ENCODE measurements at places on chromosomes 1 and 21.
A peak's percentile ranks its signal among the peaks of the same experiment; 100 is the strongest.

GRCh38 chr1:101250656-101251272 lies 13.9 kb downstream of the S1PR1 start:
- H3K27ac ChIP-seq = no peak overlapping the region
- no peak for DNase-seq
- H3K27me3 ChIP-seq = no peaks in the 10 kb centered on the region
- H3K36me3 ChIP-seq = no peaks in the 10 kb centered on the region

DNA sequence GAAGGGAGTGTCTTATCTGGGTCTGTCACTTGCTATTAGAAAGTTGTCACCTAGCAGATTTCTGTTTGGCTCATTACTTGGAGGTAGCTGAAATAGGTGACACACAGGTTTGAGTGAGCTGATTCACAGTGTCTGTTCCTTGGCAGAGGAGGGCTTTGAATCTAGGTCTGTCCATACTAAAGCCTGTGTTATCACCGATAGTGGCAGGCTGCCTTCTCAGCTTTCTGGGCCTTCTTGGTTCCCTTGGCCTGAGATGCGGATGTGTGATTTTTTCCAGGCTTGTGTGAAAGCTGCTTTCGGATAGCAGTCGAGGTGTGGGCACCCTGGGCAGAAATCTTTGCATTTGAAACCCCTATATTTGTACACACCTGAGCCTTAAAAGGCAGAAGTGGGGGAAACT lies 73.9 kb downstream of the ACTL8 start:
- no peak for DNase-seq
- no peak overlapping the region for H3K27ac ChIP-seq
- no peaks in the 10 kb centered on the region for H3K4me1 ChIP-seq
- H3K4me3 ChIP-seq = no peak overlapping the region

GRCh38 chr1:60059468-60059867 lies 14.1 kb downstream of the C1orf87 start:
- no peaks in the 10 kb centered on the region for H3K36me3 ChIP-seq
- no peaks in the 10 kb centered on the region for H3K4me1 ChIP-seq
- no peak overlapping the region for H3K27ac ChIP-seq
- no peak overlapping the region for H3K4me3 ChIP-seq
- DNase-seq = no peak
- no peaks in the 10 kb centered on the region for H3K27me3 ChIP-seq

DNA sequence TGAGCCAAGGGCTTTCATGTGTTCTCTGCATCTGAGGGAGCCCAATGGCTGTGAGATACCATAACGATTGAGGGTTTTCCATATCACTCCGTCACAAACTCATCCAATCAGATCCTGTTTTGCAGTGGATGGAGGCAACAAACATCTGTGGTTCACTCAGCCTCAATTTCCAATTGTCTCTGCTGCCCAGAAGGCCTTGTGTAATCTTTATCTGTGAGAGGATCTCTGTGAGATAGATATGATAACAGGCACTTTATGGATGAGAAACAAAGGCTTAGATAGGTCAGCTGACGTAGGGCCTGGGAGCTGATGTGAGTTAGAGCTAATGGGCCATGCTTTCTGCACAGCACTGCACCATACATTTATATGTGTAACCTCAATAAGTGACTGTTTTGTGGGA lies 3.3 kb upstream of the MTARC1 start:
- DNase-seq = no peak
- H3K36me3 ChIP-seq = no peaks in the 10 kb centered on the region
- no peaks in the 10 kb centered on the region for H3K27me3 ChIP-seq
- H3K27ac ChIP-seq = no peak overlapping the region
- no peak overlapping the region for H3K4me3 ChIP-seq

- no peaks in the 10 kb centered on the region for H3K4me1 ChIP-seq
- H3K36me3 ChIP-seq = no peaks in the 10 kb centered on the region
- no peak for DNase-seq
- no peaks in the 10 kb centered on the region for H3K27me3 ChIP-seq
Measured at GRCh38 chr1:21564521-21565095, 55.4 kb downstream of the ALPL start.

DNA sequence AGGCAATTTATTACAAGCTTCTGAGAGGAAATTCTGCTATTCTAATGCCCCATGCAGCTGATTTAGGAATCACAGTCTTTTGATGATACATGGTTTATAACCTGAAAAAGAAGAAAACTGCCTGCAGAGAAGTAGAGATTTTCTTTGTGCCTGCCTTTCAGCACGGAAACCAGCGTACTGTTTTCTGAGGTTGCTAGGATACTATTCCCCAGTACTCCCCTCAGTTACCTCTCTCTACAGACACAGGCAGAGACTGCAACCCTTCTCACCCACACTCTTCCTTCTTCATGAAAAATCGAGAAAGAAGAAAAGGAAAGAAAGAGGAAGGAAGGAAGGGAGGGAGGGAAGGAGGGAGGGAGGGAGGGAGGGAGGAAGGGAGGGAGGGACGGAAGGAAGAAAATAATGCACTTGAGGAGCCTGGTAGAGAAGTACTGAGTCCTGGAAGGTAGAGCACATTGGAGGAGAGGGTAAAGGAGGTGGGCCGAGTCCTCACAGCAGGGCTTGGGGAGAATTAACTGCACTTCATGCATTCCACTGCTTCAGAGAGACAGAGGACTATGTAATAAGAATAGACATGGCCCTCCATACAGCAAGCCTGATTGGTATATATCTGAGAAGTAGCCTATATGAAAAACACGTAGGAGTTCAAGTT lies 21.9 kb downstream of the RGS2 start:
- peaks cover 34% of the 10 kb centered on the region for H3K4me1 ChIP-seq
- no peak for DNase-seq
- no peaks in the 10 kb centered on the region for H3K27me3 ChIP-seq
- H3K36me3 ChIP-seq = no peaks in the 10 kb centered on the region
- H3K27ac ChIP-seq = no peak overlapping the region

DNA sequence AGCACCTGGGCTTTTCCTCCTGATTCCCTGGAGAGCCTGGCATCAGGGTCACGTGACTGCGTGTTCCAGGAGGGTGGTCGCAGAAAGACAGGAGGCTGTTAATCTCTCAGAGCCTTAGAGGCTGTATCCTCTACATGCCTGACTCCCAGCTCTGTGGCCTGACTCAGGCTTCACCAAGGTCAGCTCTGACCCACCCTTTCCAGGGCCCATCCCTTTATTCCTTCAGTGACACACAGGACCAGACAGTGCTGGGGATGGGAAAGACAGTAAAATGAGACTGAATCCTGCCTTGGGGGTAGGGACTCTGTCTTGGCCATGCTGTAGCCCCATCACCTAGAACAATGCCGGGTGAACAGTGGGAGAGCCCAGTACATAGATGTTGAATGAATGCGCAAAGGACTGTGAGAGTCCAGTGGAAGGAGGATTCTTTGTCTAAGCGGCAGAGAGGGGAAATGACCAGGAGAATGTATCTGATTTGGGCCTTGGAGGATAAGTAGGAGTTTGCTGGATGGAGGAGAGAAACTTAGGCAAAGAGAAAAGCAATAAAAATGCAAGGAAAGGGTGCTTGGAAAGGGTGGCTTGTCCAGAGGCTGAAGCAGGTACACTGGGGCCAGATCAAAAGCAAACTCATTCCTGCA lies 33.0 kb downstream of the EPHX1 start:
- no peak for DNase-seq
- no peak overlapping the region for H3K27ac ChIP-seq
- no peak overlapping the region for H3K4me3 ChIP-seq
- H3K36me3 ChIP-seq = no peaks in the 10 kb centered on the region
- no peaks in the 10 kb centered on the region for H3K27me3 ChIP-seq

DNA sequence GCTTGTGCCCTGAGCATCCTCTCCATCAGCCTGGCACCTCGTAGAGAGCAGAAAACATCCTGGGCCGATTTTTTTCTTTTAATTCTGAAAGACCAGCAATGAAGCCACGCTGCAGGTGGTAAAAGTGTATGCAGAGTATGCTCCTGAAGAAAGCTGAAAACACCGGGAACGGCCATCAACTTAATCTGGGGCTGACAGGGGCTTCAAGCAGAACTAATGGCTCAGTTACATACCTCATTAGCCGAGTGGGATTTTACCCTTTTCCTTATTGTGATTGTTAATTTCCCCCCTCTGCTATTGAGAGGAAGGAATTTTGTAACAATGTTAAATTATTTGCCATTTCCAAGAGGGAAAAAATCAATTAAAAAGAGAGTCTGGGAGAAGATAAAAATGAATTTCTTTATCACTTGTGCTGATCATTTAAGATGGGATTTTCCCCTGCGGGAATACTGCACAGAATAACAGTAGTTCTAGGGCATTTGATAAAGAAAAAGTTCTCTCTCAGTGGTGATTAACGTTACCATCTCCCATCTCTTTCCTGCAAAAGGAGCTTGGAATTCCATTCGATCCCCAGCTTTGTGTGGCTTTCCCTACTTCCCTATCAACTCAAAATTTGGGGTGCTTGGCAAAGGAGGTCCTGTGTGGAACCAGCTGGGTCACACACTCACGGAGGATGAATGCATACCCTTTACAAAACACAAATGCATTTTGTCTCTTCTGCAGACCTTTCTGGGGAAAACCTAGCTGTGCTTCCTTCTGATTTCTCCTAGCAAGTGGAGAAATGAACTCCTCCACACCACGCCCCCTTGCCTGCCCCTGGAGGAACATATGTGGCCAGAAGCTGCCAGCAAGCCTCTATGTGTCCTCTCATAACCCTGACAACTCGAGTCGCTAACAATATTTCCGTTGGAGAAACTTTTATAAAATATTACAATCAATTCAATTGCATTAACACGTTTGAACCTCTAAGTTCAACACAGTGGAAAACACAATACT lies 70.9 kb downstream of the RRAGC start:
- H3K4me1 ChIP-seq = no peaks in the 10 kb centered on the region
- no peaks in the 10 kb centered on the region for H3K36me3 ChIP-seq
- no peak for DNase-seq
- H3K4me3 ChIP-seq = no peak overlapping the region
- peaks cover 38% of the 10 kb centered on the region for H3K27me3 ChIP-seq

GRCh38 chr1:64126581-64126980 lies 76.8 kb upstream of the UBE2U start:
- no peak overlapping the region for H3K27ac ChIP-seq
- peaks cover 3% of the 10 kb centered on the region for H3K4me1 ChIP-seq
- no peak overlapping the region for H3K4me3 ChIP-seq
- no peak for DNase-seq
- H3K27me3 ChIP-seq = no peaks in the 10 kb centered on the region

- no peak overlapping the region for H3K4me3 ChIP-seq
- no peak for DNase-seq
- H3K36me3 ChIP-seq = no peaks in the 10 kb centered on the region
- H3K27me3 ChIP-seq = no peaks in the 10 kb centered on the region
- H3K4me1 ChIP-seq = no peaks in the 10 kb centered on the region
Measured at GRCh38 chr21:42562816-42563215, 49.2 kb downstream of the SLC37A1 start.

DNA sequence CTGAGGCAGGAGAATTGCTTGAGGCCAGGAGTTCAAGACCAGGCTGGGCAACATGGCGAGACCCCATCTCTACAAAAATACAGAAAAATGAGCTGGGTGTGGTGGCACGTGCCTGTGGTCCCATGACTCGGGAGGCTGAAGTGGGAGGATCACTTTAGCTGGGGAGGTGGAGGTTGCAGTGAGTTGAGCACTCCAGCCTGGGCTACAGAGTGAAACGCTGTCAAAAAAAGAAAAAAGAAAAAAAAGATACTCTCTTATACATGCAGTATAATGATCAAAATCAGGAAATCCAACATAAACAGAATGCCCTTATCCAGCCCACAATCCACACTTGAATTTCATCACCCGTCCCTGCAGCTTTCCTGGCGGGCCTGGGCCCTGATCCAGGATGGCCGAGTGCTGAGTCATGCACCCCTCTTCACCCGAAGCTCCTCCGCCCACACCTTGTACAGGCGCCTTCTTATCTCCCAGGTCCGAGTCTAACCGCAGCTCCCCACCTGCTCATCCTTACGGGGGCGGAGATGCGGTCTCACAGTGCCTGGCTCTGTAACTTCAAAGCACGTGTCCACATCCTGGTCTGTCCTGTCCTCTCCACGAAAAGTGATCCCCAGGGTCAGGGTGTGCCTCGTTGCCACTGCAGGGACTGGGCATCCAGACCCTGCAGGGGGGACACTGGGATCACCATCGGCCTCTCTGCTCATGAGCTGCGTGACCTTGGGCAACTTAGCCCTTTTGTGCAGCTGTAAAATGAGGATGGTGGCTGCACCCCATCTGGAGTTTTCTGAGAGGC lies 120.2 kb upstream of the SLC45A1 start:
- peak; percentile 97 for DNase-seq
- no peak overlapping the region for H3K4me3 ChIP-seq
- no peaks in the 10 kb centered on the region for H3K27me3 ChIP-seq
- peak overlapping the region; percentile 61 for H3K27ac ChIP-seq

- H3K27me3 ChIP-seq = no peaks in the 10 kb centered on the region
- H3K4me1 ChIP-seq = no peaks in the 10 kb centered on the region
- no peak overlapping the region for H3K27ac ChIP-seq
- no peak for DNase-seq
Measured at GRCh38 chr21:29033301-29033700, 8.8 kb downstream of the USP16 start.

DNA sequence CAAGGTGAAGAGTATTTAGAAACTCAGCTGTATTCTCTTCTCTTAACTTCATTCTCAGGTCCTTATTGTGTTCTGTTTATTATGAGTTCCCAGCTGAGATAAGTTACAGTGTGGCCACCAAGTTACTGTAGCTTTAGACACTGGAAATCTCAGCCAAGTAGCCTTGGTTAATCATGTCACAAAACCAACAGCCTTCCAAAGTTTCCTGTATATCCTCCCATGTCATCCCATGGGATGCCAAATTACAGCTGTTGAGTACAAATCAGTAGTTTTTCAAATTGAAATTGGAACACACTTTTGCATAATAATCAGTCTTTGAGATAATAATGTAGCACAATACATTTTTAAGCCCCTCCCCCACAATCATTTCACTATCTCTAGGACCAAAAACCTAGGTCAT lies 10.7 kb downstream of the ADAMTS5 start:
- no peak overlapping the region for H3K27ac ChIP-seq
- no peaks in the 10 kb centered on the region for H3K36me3 ChIP-seq
- H3K4me1 ChIP-seq = no peaks in the 10 kb centered on the region

- no peaks in the 10 kb centered on the region for H3K4me1 ChIP-seq
- no peaks in the 10 kb centered on the region for H3K36me3 ChIP-seq
- H3K4me3 ChIP-seq = no peak overlapping the region
- no peak overlapping the region for H3K27ac ChIP-seq
Measured at GRCh38 chr1:240139511-240139910, 47.8 kb downstream of the FMN2 start.
